ENCODE measurements at places on chromosomes 1 and 21.

GRCh38 chr1:60132108-60132507 lies 58.5 kb upstream of the C1orf87 start:
- no peak for DNase-seq

DNA sequence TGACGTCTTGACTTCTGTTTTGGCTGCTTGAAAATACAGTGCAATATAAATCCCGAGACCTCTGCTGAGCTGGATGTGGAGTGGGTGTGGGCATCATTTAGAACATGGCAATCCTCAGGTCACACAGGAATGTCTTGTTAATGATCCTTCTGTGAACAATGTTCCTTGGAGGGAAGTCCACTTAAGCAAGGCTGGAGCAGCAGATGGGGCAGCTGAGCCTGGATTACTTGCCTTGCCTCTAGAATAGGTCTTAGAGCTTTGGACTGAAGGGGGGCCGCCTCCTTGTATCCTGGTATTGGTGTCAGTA lies 926 bp upstream of the SCMH1 start:
- no peak for DNase-seq

GRCh38 chr1:183832459-183832858 lies 27.5 kb downstream of the RGL1 start:
- no peak for DNase-seq

DNA sequence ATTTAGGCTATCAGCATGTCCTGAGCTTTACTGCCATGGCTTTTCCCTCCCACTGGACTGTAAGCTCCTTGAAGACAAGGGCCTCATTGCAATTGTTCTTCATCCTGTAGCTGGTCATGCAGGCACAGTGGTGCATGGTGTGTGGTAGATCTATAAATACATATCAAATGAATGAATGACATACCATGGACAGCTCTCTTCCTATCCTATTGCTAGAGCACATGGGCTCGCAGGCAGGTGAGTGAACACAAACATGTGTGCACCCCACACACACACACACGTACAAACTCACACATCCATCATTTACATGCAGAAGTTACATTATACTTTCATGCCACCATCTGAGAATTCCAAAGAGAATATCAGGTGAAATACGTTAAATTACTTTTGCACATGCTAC lies 172.9 kb upstream of the RUNX1 start:
- no peak for DNase-seq

- DNase-seq: no peak
Observed at GRCh38 chr21:25420831-25421230, 186.4 kb downstream of the MRPL39 start.
